ENCODE measurements at places on chromosomes 4 and X.
A peak's percentile ranks its signal among the peaks of the same experiment; 100 is the strongest.

DNA sequence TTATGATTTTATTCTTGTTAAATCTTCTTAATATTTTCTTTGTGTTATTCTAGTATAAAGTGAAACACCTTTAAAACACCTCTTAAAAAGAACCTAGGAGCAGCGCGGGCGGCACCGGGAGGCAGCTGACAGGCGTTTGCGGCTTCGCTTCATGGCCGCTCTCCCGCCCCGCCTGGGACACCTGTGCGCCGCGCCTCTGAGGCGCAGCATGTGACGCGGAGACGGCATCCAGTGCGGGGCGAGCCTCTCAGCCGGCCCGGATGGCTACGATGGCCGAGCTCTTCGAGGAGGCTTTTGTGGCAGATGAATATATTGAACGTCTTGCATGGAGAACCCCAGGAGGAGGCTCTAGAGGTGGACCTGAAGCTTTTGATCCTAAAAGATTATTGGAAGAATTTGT is 1592.7 kb downstream of the TECRL start:
- no peak for DNase-seq

GRCh38 chr4:81724925-81725329 is 253.2 kb upstream of the RASGEF1B start:
- DNase-seq, result no peak

DNA sequence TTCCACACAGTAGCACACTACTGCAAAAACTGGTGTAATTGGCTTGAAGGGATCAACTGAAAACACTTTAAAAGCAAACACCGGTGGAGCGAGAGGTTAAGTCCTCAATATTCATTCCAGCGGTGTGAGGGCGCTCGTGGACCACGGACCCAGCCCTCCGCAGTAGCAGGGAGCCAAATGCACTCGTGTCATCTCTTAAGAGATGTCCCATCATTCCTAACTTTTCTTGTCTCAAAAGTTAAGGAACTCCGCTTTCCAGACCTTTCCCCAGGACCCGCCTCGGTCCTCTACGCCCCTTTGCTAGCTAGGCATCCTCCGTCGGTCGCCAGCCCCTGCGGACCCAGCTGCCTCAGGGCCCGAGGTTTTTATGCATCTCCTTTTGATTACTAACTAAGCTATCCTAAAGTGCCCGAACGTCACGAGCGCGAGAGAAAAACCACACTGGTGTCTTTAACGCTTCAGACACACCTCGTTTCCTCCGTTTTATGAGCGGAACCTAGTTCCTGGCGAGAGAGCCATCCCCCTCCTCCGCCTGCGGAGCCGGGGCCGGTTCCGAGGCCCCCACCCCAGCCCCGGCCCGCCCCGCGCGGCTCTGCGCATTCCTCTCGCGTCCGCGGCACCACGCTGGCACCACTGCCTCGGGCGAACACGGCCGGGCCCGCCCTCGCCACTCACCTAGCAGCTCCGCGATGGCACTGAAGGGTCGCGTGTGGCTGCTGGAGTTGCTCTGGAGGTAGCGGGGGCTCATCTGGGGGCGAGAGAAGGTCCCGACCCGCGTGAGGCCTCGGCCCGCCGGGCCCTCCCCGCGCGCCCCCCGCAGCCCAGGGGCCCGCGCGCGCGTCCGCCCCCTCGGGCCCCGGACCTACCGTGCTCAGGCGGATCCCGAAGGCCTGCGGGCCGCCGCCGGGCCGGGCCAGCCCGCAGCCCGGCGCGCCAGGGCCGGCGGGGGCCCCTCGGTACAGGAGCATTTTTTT is 723 bp downstream of the MORC4 start:
- DNase-seq, result peak; percentile 54

GRCh38 chr4:1793496-1793840 is 375 bp downstream of the FGFR3 start:
- peak; percentile 93 for DNase-seq

Measured in H7 (cell line).